ENCODE measurements at places on chromosomes 2 and 18. TPM values are rescaled to one million over a fixed set of nuclear protein-coding genes. Genes with fewer than 3 reads are reported as not detected.

- DNase-seq = peak; percentile 89
Observed at GRCh38 chr2:12456293-12457106, 260.2 kb upstream of the TRIB2 start.

DNA sequence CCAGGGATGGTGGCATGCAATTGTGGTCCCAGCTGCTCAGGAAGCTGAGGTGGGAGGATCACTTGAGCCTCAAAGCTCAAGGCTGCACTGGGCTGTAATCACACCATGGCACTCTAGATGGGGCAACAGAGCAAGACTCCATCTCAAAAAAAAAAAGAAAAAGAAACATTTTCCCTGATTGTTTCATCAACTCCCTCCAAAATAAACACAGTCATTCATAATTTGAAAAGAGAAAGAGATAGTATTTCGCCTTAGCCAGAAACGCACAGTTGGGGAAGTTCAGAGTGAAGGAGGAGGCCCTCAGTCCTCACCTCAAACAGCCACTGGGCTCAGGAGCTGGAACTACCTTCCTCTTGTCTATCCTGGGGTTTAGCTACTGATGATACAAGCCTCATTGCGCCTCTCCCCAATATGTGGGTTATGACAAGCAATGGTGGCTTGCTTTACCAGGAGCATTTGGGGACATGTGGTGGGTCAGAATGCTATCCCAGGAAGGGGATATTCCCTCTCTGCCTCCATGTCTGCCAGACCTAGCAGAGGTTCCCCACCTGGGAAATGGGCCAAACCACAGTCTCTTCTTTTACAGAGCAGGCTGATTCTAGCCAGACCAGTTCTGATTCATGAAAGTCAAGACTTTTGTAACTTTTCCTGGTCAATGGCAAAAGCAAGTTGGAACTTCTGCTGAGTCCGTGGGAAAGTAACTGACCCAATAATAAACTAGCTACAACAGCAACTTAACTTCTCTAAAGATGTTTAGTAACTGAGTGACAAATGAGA, 22.2 kb upstream of the TMEM87B start:
- peak; percentile 75 for DNase-seq

GRCh38 chr2:7987992-7988391, 693.9 kb upstream of the ID2 start:
- DNase-seq = no peak

GRCh38 chr2:158134655-158135054, 33.0 kb downstream of the UPP2 start:
- no peak for DNase-seq

DNA sequence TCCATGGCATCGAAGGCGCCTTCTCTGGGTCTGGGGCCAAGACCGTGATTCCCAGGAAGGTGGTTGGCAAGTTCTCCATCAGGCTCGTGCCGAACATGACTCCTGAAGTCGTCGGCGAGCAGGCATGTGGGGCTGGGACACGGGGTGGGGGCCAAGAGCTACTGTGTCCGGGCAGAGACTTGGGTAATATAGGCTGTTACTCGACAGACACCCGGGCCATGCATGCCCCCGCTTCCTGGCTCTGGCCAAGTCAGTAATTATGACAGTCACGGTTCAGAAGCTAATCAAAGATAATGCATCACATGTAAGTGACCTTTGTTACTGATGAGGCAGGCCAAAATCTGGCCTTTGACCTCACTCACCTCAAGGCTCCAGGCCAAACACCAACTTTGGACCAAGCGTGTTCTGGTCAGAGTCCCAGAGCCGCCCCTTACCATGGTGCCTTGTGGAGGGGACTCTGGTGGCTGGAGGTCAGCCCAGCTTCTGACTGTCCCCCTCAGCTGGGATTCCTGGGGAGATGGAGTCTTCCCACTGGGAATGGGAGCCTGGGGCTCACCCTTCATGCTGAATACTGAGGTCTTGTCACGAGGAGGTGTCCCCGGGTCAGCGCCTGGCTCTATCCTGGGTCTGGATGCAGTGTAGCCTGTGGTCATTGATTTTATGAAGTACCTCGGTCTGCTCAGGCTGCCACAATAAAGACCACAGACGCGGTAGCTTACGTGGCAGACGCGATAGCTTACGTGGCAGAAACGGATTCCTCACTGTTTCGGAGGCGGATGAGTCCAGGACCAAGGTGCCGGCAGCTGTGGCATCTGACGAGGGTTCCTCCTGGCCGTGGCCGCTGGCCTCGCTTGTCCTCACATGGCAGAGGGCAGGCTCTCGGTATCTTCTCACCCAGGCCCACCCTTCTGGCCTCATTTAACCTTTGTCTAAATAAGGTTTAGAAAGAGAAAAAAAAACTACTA, 17.7 kb upstream of the CNDP1 start:
- DNase-seq = no peak

GRCh38 chr18:12038082-12038638, 55.5 kb upstream of the ANKRD62 start:
- no peak for DNase-seq

GRCh38 chr2:236793023-236794011, 223.7 kb downstream of the ACKR3 start:
- DNase-seq = no peak

GRCh38 chr2:203407496-203407895, 79.3 kb downstream of the ABI2 start:
- DNase-seq = no peak

DNA sequence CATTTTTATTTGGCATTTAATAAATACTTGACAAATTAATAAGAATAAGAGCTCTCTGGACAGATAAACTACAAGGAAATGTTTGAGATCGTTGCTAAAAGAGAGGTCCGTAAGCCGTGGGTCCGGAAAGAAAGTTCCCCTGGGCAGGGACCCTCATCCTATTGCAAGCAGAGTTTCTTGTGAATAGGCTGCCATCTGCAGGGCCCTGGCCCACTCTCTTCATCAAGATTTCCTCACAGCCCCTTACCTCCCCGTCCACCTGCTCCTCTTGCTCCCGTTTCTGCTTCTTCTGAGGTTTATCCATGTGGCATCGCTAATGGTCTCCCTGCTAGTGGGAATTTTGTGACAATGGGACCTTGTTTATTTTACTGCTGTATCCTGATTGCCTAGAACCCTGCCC, 30.1 kb upstream of the MC5R start:
- DNase-seq = no peak

DNA sequence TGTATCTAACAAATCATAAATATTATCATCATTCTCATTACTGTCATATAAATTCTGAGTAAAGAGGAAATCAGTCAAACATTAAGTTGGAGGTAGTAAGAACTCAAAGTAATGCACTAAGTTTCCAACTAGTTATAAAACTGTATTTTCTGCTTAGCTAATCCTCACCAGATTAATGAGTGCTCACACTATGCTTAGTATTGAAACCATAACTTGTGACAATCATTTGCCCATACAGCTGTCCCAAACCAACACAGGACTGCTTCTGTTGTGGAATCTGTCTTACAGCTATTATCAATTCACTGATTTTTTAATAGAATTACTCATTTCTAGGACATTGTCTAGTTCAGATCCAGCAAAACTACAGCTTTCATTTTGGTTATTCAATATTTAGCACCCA, 41.5 kb upstream of the TANK start:
- no peak for DNase-seq

DNA sequence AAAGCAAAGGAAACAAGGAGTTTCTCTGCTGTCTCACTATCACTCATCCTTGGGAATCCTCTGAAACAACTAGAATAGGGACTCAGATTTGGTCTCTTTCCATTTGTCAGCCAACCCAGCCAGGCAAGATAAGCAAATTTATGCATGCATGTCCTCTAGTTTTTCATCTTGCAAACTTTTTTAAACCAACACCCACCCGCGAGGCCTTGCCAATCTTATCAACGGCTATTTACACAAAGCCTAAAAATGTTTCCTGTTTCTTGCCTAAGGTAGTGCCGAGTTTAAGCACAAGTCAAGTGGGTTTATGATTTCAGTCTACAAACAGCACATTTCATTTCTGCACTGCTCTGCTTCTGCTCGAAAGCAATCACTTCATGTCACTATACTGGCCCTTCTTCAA, 240.9 kb downstream of the STK39 start:
- no peak for DNase-seq

DNA sequence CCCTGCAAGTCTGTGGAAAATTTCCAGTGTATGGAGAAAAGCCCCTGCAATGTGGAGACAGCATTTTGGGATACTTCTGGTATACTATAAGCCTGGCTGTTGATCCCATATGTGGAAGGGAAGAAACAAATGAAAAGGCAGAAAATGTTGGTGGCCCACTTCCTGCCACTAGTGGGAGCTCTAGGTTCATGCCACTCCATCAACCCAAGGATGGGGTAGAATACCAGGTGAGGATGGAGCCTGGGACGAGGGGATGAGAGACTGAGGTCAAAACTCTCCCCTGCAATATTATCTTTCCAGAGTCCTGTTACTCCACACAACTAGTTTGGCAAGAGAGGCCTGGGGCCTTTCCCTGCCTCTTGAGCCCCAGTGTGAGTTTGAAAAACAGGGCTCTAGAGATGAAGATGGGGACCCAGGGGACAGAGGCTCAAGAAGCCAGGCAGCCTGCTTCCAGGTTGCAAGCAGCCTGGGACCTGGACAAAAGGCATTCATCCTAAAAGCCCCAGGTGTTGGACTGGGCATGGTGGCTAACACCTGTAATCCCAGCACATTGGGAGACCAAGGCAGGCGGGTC, 31.9 kb downstream of the BMP10 start:
- DNase-seq = no peak

DNA sequence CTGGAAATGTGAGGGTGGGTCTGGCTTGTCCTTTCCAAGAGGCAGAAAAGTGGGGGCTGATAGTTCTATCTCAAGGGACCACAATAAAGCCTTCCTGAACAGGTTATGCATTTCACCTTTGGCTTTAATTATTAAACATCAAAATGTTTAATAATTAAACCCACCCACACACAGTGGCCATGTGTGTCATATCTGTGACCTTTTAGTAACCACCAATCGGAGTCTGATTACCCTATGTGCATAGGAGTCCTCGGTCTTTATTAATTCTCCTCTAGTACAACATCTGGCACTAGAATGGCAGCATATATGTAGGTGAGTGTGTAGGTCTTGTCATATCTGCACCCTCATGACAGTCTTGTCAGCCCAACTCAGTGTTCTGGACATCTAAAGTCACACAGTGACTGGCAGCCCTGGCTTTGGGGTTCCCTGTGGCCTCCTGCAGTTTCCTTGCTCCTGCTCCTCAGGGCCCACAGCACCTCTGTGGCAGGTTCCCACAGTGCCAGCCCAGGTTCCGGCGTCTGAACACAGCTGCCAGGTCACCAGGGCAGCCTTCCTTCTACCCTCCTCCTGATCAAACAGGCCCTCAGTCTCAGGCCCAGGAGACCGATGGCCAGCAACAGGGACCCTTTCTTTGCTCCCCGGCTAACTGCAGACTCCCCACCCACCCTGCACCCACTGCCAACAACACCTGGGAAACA, 100.9 kb downstream of the MTCL1 start:
- no peak for DNase-seq

DNA sequence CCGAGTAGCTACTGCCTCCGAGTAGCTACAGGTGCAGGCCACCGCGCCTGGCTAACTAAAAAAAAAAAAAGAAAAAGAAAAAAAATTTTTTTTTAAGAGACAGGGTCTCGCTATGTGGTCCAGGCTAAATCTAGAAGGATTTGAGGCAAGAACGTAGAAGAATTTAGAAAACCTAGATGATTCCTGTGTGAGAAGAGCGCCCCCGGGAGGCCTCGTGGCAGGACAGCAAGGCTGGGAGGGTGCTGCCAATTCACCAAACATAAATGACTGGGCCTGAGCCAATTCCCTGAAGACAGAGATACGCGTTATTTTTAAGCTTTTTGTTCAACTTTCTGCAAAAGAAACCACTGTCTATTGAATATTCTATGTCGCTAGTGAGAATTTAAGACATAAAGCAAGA, 90.1 kb upstream of the TGFA start:
- DNase-seq = no peak

- DNase-seq = no peak
Observed at GRCh38 chr18:22378672-22379282, 38.9 kb downstream of the CTAGE1 start.

DNA sequence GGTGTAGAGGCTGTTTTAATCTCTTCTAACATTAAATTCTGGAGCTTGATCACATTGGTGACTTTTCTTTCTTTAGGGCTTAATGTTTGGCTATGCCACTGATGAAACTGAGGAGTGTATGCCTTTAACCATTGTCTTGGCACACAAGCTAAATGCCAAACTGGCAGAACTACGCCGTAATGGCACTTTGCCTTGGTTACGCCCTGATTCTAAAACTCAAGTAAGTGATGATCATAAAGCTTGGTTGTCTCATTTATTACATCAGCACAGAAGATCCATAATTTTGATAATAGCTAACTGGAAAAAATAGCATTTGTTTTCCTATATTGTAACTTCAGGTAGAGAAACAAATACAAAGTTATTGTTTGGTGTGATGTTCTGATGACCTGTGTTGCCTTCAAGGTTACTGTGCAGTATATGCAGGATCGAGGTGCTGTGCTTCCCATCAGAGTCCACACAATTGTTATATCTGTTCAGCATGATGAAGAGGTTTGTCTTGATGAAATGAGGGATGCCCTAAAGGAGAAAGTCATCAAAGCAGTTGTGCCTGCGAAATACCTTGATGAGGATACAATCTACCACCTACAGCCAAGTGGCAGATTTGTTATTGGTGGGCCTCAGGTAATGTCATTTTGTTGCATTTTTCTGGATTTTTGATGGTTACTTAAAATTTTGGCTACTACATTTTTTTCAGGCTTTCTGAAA, 2.9 kb downstream of the MAT2A start:
- no peak for DNase-seq

DNA sequence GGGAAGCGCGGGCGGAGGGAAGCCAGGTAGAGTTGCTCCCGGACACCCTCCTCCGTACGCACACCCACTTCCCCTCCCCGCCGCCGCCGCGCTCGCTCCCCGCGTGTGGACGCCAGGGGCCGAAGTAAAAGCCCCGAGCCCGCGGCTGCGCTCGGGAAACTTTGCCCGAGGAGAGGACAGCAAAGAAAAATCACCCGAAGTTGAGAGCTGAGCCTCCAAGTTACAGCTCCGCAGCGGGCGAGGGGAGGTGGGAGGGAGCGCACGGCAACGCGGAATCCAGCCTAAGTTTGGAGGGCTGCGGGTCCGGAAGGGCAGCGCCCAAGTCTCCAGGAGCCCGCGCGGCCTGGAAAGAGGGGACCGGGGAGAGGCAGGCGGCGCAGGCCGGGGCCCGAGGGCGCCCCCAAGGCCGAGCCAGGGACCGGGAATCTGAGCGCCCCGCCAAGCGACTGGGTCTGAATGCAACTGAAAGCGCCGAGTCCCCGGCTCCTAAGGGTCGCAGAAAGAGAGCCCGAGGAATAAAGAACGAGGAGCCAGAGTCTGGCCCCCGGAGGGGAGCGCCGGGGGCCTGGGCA, 706 bp upstream of the BCL11A start:
- DNase-seq = peak; percentile 63

SCYGR4 gene
- not detected for total RNA-seq

HOXD11 gene
- 0.40 TPM for total RNA-seq

ZNF521 gene
- total RNA-seq = 57.1 TPM

CTNNA2 gene
- total RNA-seq = 5.4 TPM

IDH1 gene
- 78.4 TPM for total RNA-seq

TUBA4B gene
- total RNA-seq = not detected

GPR55 gene
- total RNA-seq = 0.18 TPM

ZNF396 gene
- 4.1 TPM for total RNA-seq

TSPYL6 gene
- total RNA-seq = 0.13 TPM

SERPINB4 gene
- total RNA-seq = not detected

SKOR2 gene
- not detected for total RNA-seq

NDUFB3 gene
- total RNA-seq = 49.6 TPM

PSME4 gene
- 42.2 TPM for total RNA-seq

PSMA8 gene
- total RNA-seq = not detected

CD226 gene
- 3.1 TPM for total RNA-seq

KLHL41 gene
- total RNA-seq = 1.8 TPM
